IPS DF 19.7 (cell line): ENCODE measurements at places on chromosomes 16 and 17.
A peak's percentile ranks its signal among the peaks of the same experiment; 100 is the strongest.

GRCh38 chr17:7686222-7687071, 843 bp downstream of the TP53 start:
- DNase-seq, result no peak

GRCh38 chr17:34154961-34155730, 99.9 kb upstream of the CCL2 start:
- no peak for DNase-seq

- DNase-seq, result no peak
These were observed 32.9 kb upstream of the NFAT5 start for GRCh38 chr16:69532641-69533455.

- no peak for DNase-seq
These were observed 8.3 kb upstream of the CDC6 start for GRCh38 chr17:40279402-40279801.

- DNase-seq, result no peak
These were observed 192.4 kb upstream of the GSE1 start for GRCh38 chr16:85420501-85421337.

GRCh38 chr17:7552621-7553051, 3.8 kb downstream of the TNFSF12 start:
- no peak for DNase-seq

DNA sequence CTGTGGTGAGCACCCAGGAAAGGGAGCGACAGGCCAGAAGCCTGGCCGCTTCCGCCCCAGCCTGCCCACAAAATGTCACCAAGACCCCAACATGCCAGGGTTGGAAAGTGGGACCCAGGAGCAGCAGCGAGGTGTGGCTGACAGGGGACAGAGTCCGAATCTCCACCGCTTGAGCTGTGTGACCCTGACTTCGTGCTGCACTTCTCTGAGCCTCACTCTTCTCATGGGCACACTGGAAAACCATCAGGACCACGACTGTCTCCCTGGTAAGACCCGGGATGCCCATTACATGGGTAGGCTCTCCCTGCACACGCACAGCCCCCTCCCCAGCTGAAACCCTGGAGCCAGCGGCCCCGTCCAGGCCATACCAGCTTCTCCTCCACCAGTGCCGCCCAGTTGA, 34.9 kb downstream of the PPL start:
- no peak for DNase-seq

DNA sequence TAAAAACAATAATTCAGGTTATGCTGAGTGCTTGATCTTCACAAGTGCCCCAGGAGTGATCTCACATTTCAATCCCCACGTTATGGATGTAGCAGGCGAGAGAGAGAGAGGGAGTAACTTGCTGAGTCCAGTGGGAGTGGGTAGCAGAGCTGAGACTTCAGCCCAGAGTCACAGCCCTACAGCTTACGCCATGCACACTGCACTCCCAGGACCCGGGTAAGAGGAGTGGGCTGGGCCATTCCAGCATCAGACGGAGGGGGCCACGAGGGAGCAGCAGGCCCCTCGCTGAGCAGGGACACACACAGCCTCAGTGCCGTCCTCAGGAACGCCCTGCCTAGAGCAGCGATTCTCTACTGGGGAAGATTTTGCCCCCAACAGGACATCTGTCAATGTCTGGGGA, 9.8 kb upstream of the KIF19 start:
- no peak for DNase-seq

- no peak for DNase-seq
These were observed 134.7 kb downstream of the SOX9 start for GRCh38 chr17:72255481-72255880.

DNA sequence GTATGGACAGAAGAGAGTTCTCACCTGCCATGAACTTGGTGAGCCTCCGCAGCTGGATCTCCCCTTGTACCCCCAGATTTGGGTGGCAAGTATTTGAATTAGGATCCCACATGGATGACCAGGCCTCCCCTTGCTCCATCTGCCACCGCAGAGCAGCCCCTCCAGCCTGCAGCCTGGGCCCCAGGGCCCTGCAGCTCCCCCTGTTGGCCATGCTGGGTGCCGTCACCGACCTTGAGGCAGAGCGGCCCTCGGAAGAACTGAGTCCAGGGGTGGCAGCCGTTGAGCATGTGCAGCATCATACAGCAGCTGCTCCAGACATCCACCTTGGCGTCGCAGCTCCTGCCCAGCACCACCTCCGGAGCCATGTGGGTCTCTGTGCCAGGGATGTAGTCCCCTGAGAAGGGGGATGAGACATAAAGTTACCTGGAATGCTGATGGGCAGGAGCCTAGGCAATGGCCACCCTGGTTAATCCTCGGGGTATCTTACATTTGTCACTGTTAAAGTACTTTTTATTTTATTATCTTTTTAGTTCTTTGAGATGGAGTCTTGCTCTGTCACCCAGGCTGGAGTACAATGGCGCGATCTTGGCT, 9.0 kb upstream of the SPATA32 start:
- DNase-seq, result no peak

- no peak for DNase-seq
These were observed 7.1 kb downstream of the PRSS53 start for GRCh38 chr16:31081428-31082351.

DNA sequence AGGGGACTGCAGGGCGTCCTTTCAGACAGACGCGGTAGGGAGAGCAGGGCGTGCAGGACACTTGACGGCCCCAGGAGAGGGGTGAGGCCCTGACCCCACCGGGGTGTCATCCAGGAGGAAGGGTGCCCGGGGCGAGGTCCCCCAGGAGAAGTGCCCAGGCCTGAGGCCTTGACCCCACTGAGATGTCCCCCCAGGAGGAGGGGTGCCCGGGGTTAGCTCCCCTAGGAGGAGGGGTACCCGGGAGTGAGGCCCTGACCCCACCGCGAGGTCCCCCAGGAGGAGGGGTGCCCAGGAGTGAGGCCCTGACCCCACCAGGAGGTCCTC, 27.2 kb upstream of the METRNL start:
- DNase-seq, result no peak

GRCh38 chr17:17416007-17416399, 60.8 kb upstream of the MED9 start:
- peak; percentile 70 for DNase-seq

DNA sequence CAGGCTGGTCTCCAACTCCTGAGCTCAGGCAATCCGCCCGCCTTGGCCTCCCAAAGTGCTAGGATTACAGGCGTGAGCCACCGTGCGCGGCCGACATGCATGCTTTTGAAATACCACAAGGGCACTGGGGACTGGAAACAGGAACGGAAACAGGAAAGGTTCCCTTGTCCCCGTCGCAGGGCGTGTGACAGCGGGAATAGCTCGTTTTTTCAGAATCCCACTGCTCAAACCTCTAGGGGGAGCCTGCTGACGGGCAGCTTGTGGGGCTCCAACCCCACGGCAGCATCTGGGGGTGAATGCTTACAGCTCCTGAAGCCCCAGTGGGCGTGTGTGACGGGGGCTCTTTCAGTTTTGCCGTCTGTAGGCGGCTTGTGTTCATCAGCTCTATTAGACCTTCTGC, 18.8 kb upstream of the ASGR2 start:
- no peak for DNase-seq

DNA sequence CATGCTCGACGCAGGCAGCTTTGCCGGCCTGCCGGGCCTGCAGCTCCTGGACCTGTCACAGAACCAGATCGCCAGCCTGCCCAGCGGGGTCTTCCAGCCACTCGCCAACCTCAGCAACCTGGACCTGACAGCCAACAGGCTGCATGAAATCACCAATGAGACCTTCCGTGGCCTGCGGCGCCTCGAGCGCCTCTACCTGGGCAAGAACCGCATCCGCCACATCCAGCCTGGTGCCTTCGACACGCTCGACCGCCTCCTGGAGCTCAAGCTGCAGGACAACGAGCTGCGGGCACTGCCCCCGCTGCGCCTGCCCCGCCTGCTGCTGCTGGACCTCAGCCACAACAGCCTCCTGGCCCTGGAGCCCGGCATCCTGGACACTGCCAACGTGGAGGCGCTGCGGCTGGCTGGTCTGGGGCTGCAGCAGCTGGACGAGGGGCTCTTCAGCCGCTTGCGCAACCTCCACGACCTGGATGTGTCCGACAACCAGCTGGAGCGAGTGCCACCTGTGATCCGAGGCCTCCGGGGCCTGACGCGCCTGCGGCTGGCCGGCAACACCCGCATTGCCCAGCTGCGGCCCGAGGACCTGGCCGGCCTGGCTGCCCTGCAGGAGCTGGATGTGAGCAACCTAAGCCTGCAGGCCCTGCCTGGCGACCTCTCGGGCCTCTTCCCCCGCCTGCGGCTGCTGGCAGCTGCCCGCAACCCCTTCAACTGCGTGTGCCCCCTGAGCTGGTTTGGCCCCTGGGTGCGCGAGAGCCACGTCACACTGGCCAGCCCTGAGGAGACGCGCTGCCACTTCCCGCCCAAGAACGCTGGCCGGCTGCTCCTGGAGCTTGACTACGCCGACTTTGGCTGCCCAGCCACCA, 9.7 kb downstream of the VASN start:
- no peak for DNase-seq

DNA sequence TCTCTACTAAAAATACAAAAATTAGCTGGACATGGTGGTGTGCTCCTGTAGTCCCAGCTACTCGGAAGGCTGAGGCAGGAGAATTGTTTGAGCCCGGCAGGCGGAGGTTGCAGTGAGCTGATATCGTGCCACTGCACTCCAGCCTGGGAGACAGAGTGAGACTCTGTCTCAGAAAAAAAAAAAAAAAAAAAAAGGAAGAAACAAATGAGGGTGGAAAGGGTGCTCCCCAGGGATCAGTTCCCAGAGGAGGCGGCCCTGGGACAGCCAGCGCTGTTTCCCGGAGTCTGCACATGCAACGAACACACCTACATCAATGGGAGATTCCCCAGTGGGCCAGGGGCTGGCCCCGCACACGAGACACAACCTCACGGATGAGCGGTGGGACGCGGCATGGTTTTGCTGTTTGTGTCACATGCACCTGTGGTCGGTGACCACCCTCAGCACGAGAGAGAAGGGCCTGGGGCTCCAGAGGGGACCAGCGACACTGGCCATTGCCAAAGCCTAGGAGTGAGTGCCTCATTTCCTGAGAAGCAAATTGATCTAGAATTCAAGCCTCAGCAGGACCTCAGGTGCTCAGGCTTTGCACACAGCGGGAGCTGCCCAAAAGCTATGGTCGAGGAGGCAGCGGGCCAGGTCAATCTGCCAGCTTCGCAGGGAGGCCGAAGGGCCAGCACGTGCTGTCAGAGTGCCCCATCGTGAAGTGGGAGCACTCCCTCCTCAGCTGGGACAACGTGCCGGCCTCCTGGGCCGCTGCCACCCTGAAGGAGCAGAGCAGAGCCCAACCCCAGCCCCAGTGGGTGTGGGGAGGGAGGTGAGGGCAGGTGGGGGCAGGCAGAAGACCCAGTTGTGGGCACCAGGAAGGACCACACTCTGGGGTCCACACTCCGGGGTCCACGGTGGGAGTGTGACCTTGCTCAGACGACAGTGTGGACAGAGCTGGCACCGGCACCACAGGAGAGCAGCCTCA, 13.8 kb upstream of the WDR45B start:
- DNase-seq, result no peak

DNA sequence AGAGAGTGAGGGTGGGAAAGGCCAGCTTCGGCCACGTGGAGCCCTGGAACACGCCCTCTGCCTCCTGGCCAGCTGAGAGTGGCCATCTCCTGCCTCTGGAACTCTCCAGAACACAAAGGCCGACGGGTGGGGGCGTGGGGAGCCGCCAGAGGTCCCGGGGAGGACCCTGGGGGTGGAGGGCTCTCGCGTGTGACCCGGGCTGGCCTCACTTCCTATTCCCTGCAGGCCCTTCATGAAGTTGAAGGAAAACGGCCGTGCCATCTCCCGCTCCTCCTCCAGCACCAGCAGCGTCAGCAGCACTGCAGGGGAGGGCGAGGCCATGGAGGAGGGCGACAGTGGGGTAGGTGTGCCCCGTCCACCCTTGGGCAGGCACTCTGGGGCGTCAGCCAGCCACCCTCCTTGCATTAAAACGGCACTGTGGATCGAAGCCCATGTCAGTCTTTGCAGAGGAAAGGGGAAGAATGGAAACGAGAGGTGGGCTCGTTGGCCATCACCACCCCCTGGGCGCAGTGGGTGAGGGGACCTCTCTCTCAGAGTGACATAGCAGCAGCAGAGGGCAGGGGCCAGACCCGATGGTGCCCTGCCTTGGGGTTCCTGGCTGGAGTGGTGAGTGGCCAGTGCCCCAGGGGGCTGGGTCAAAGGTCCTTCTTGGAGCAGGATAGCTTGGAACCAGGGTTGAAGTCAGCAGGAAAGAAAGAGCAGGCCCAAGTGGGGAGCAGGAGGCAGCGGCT, 37.1 kb downstream of the OR1D5 start:
- DNase-seq, result no peak

- no peak for DNase-seq
These were observed 121.4 kb downstream of the SKAP1 start for GRCh38 chr17:48308581-48308980.

DNA sequence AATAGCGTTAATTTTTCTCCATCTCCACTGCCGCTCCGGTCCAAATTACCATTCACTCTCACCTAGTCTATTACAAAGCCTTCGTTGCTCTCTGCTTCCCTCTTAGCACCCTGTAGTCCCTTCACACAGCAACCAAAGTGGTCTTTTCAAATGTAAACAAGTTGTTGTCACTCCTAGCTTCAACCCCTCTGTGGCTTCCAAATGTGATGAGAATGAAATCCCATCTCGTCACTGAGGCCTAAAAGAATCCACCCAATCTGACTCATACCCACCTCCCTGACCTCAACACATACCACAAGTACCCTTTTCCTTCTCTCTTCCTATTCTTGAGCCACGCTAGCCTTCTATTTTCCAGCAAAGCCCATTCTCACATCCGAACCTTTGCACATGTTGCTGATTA, 2.2 kb upstream of the PELP1 start:
- DNase-seq, result no peak

- no peak for DNase-seq
These were observed 2.1 kb upstream of the NAGS start for GRCh38 chr17:44002141-44002848.

- no peak for DNase-seq
These were observed 170.2 kb upstream of the SALL1 start for GRCh38 chr16:51321251-51321650.

GRCh38 chr16:5850632-5851392, 753.2 kb upstream of the EEF2KMT start:
- no peak for DNase-seq
